Mammary microvascular endothelial cell (primary cell): ENCODE measurements at places on chromosomes 5 and 9. TPM values are rescaled to one million over a fixed set of nuclear protein-coding genes. Genes with fewer than 3 reads are reported as not detected.

Gene CDH18
- not detected in 2 replicates for total RNA-seq

Gene HSD17B3
- not detected in 2 replicates for total RNA-seq

Gene EQTN
- not detected in 2 replicates for total RNA-seq

Gene IL3
- total RNA-seq, result not detected in 2 replicates

Gene SLC30A5
- 41.3 and 53.8 TPM in 2 replicates for total RNA-seq

Gene ADAMTS12
- total RNA-seq, result 0.10 TPM in 1 of 2 replicates, not detected in the other

Gene SLC6A18
- total RNA-seq, result not detected in 2 replicates

Gene ADAMTS13
- 0.20 and 0.59 TPM in 2 replicates for total RNA-seq

Gene SPINK6
- total RNA-seq, result not detected in 2 replicates

Gene ELAVL2
- total RNA-seq, result 0.64 and 1.1 TPM in 2 replicates

Gene NIPSNAP3A
- total RNA-seq, result 78.9 and 80.5 TPM in 2 replicates

Gene PCDHB12
- 0.05 and 0.13 TPM in 2 replicates for total RNA-seq

Gene FOXD4L5
- not detected in 2 replicates for total RNA-seq

Gene BTNL8
- total RNA-seq, result not detected in 2 replicates

Gene SLC25A25
- total RNA-seq, result 24.5 and 26.8 TPM in 2 replicates

Gene IL13
- not detected in 2 replicates for total RNA-seq

Gene ENTPD2
- not detected in 2 replicates for total RNA-seq

Gene ANXA2R
- 8.1 and 9.1 TPM in 2 replicates for total RNA-seq

Gene NRG2
- 0.69 and 1.1 TPM in 2 replicates for total RNA-seq
